ENCODE measurements at places on chromosomes 6 and 20.

DNA sequence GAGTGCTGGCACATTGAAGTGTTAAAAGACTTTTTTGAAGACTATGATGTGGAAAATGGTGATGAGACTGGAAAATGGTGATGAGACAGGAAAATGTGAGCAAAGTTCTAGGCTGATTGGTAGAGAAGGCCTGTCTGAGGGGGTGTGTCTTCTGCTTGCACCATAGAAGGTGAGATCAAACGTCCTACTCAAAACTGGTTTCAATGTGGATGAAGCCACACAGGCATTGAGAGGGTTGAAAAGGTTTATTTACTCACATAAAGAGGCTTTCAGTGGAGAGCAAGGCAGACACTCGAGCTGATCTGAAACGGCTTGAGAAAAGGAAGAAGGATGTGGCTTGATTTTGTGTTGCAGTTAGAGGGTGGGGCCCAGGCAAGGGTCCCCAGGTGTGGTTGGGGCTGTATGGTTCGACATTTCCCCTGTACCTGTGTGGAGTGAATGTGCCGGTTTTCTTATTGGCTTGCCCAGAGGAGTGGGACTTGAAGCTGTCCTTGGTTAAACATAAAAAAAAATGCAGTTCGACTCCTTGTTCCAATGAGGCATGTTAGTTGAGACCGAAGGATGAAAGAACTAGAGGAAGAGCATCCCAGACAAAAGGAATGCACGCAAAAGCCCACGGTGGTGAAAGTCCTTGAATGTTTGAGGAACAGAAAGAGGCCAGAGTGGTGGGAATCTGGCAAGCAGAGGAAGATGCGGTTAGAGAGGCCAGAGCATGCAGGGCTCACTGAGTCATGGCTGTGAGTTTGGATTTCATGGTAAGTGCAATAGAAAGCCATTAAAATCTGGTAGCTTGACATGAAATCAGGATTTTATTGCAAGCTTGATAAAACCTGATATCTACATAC is 172.3 kb downstream of the EPM2A start:
- no peak for DNase-seq

DNA sequence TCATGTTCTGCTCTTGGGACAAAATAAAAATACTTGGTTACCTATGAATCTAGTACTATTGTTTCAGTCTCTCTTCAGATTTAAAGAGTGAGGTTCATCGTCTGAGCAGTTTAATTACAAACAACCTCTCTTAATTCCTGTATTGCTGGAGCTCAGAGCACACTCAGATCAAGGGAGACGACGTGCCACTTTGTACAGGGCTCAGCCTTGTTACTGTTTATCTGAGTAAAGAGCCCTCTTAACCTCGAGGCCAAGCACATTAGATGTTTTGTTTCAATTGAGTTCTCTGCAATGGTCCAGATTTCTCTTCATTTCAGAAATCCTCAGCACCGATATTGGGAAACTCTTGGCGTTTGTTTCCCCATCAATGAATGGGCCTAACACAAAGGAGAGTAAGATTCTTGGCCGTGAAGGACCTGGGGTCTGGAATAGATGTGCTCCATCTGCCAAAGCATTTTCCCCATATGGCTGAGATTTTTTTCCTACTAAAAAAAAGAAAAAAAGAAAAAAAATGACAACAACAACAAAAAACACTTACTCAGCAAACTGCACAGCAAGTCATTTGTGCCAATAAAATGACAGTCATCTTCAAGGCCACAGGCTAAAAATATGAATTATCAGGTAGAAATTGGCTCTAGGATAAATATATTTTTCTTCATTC is 82.6 kb upstream of the CCN6 start:
- DNase-seq = no peak

- no peak for DNase-seq
Observed at GRCh38 chr20:6994452-6994851, 227.0 kb downstream of the BMP2 start.

- no peak for DNase-seq
Observed at GRCh38 chr6:5142915-5143314, 57.8 kb downstream of the PPP1R3G start.

DNA sequence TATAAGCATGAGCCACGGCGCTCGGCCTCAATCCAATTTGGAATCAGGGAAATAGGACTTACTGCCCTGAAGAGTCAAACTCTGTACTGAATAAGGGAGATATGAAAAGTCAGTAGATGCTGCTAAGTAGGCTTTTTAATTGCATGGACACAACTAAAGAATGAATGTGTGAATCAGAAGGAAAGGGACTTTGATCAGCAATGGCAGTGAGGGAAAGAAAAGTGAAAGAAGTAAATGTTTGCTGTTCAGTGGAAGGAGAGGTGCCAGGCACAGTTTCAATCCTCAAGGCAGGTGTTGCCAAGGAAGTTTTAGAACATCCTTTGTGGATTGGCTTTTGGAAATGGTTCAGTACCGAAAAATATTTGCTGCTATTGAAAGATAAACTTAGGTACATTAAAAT is 62.2 kb upstream of the GCM1 start:
- no peak for DNase-seq

GRCh38 chr6:113599444-113599843 is 257.7 kb upstream of the MARCKS start:
- no peak for DNase-seq

DNA sequence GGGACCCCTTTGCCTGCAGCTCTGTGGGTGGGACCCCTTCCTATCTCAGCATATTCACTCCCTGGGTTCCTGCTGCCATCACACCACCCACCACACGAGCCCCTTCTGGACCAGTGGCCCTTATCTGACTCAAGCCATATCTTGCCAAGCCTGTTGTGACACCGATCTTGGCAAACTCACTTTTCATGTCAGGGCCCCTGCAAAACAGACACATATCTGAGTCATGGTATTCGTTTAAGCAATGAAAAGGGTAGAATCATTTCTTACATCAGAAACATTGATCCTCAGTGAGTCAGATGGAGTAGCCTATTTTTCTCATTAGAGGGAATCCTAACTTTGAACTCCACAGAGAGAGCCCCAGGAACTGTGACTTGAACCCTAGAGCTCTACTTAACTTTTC is 10.6 kb downstream of the RAET1E start:
- DNase-seq = no peak

GRCh38 chr20:15236812-15237211 is 899.4 kb upstream of the FLRT3 start:
- DNase-seq = no peak

DNA sequence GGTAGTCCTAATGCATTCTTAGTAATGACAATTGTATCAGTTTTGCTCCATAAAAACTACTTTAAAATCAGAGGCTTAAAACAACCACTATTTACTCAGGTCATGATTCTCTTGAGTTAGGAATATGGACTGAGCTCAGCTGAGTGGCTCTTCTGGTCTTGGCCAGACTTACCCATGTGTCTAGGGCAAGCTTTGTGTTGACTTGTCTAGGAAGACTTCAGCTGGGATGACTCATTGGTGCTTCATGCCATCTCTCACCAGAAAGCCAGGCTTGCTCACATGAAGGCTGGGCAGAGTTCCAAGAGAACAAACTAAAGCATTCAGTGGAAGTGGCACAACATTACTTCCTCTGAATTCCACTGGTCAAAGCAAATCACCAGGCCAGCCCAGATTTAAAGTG is 155.3 kb downstream of the DHX35 start:
- no peak for DNase-seq

DNA sequence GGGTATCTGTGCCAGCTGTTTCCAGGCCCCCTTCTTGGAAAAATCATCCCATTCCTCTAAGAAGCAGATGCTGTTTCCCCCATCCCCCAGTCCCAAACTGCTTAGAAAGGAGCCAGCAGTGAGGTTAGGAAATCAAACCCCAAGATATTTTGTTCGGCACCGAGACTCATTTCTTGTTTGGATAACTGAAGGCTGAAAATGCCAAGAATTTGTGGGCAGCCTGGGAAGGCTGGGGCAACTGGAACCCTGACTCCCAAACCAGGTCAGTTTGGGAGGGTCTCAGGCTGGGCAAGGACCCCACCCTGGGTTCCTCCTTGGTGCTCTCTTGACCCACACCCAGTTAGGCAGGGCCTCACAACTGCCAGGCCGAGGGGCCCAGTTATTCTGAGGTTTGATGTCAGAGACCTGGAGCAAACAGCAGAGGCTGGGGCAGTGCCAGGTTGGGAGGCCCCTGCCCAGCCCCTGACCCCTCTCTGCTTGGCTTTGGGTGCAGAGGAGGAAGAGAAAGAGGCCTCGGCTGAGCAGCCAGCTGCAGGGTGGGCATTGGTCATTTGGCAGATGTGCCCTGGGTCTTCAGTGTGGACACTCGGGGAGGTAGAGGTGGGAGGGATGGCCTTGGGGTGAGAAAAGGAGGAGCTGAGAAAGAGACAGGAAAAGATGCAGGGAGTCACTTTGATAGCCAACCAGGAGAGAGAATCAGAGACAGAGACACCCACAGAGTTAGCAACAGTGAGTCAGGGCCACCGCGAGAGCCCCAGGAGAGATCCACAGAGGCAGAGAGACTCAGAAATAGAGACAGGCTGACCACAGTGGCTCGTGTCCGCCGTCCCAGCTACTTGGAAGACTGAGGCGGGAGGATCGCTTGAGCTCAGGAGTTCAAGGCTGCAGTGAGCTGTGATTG is 5.0 kb downstream of the ANGPT4 start:
- no peak for DNase-seq

GRCh38 chr6:11460837-11461661 is 76.5 kb upstream of the TMEM170B start:
- no peak for DNase-seq

DNA sequence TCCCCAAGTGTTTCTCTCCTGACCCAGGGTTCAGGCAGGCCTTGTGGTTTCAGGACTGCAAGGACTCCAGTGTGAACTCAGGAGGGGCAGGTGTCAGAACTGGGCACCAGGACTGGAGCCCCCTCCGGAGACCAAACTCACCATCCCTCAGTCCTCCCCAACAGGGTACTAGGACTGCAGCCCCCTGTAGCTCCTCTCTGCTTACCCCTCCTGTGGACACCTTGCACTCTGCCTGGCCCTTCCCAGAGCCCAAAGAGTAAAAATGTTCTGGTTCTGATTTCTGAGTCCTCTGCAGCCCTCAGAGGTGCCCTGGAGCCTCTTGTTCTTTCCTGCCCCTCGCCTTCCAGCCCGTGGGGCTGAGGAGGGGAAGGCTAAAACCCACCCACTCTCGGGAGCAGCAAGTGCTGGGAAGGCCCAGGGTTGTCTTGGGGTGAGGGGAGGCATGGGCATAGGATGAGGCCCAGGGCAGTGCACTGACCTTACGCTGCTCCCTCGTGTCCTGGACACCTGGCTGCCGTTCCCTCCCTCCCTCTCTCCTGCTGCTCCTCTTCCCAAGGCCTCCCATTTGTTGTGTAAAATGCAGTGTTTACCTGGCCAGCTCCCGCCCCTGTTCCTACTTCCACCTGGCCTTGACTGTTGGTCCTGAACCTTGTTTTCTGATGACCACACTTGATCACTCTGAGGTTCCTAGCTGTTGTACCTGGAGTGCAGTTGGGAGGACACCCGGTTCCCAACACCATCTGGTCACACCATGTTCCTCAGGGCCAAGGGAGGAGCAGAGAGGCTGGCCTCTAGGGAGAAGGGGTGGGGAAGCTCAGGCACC is 9.9 kb downstream of the CNPY3 start:
- no peak for DNase-seq

GRCh38 chr6:71190809-71191208 is 97.8 kb upstream of the OGFRL1 start:
- no peak for DNase-seq

GRCh38 chr20:18361678-18362077 is 73.4 kb downstream of the ZNF133 start:
- no peak for DNase-seq

GRCh38 chr6:17167327-17167979 is 65.6 kb downstream of the STMND1 start:
- no peak for DNase-seq

- DNase-seq = no peak
Observed at GRCh38 chr20:2919518-2920245, 46.4 kb downstream of the PTPRA start.

DNA sequence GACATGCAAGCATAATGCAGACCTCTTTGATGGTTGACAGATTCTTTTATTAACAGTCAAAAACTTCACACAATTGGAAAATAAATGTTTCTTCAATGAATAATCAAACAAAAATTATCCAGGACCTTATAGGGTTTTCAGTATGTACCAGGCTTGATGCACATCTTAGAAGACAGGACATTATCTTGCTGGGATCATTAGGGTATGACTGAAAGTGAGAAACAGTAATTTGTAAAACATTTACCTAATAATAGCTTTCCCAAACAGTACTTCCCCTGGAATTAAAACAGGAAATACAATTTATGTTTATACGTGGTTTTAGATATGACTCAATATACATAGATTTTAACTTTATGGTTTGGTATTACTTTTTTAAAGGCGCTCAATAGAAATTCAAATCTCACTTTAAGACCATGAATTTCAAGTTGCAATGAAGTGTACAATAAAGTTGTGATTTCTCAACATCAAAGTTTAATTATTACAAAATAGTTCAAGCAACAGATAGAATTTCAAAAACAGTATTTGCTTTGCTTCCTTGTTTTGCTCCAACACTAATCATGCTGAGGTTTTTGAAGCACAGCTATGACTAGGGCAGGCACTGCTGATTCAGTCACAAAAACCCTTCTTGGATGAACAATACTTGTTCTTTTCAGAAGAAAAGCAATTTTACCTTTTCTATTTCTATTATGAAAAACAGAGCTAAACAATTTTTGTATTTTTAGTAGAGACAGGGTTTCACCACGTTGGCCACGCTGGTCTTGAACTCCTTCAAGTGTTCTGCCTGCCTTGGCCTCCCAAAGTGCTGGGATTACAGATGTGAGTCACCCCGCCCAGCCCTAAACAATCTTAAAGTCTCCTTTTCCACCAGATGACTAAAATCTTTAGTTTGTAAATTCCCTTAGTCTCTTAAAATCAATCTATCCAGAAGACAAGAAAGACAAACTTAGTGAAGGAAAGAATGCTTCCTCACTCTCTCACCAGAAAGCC is 13.7 kb downstream of the SOD2 start:
- DNase-seq = no peak

DNA sequence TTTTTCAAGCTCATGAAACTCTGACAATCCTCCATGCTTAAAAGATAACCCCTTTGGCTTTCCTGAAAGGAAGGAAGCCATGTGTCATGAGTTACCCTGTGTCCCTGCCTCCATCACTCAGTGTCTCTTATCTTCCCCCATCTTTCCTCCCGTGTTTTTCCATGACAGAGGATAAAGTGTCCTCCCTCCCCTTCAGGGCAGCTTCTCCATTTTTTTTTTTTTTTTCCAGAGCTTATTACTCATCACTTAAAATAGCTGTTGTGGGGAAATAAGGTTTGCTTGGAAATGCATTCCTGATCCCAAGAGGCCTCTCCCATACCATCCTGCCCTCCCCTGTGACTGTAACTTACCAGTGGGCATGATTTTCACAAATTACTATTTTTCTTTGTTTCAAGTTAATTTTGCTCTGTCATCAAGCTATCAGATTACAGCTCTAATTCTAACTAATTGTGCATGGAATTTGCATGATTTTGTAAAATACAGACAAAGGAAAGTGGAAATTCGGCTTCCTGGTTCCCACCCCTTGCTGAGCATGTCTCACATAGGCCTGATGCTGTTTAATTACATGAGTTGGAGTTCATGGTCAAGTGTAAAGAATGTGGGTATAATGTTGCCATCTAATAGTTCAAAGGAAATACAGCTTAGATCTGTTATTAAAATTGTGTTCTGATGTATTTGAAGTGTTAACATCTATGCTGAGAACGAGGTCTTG is 614.5 kb upstream of the FLRT3 start:
- no peak for DNase-seq

Data from effector CD4-positive, alpha-beta T cell (primary cell).